ENCODE measurements at places on chromosomes 7 and 10.
A peak's percentile ranks its signal among the peaks of the same experiment; 100 is the strongest.

DNA sequence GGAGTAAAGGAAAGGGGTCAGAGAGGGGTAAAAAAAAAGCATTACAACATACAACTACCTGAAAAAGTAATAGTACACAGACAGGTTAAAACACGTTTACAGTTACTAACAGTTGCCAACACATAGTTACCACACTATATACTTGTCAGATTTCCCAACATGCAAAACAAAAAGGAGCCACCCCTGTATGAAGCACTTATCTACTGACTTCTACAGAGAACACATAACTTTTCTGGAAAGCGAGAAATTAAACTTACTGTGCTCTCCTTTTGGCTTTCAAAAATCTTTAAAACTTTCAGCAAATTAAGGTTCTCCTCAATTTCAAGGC lies 2.1 kb downstream of the ABI1 start:
- DNase-seq, result no peak

GRCh38 chr7:134907000-134907399 lies 79.3 kb upstream of the AGBL3 start:
- DNase-seq, result no peak

DNA sequence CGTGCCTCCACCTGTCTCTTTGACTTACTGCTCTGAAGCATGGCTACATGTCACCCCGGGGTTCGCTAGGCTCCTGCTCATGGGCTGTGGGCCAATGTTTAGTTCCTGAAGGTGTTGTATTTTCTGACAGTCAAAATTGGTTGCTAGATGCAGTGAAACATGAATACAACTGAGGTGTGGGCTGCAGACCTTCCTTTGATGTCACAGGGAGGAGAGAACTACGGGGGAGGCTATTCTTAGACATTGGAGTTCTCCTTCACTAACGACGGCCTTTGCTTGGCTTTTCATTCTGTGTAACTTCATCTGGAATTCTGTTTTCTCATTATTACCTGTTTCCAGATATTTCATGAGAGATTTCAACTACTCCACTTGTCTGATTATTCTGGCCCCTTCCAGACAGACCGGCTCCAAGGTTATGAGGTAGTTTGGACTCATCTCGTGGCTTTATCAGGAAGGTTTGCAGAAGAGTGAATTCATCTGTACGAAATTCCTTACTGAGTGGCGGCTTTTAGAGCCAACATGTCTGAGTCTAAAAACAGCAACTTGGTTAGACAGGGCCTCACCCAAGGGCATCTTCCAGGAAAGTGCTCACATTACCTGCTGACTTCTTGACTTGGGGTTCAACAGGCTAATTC lies 774.7 kb downstream of the SUGCT start:
- DNase-seq, result no peak

DNA sequence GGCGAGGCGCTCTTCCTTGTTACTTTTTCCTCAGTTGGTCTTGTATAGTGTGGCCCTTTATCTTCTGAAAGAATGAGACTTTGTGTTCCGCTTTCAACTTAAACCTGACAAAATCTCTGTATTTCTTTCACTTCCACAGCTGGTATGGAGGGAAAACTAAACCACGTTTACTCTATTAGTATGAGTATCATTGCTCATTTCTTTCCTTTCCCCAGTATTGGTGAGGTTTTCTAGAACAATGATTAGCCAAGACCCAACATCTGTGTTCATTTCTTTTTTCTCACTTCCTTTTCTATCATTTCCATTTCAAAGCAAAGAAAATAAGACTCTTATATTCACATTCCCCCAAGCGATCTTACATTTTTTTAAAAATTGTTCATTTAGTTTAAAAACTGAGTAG lies 165.3 kb downstream of the PAXIP1 start:
- no peak for DNase-seq

GRCh38 chr7:8134089-8134733 lies 127.8 kb downstream of the ICA1 start:
- DNase-seq, result no peak

DNA sequence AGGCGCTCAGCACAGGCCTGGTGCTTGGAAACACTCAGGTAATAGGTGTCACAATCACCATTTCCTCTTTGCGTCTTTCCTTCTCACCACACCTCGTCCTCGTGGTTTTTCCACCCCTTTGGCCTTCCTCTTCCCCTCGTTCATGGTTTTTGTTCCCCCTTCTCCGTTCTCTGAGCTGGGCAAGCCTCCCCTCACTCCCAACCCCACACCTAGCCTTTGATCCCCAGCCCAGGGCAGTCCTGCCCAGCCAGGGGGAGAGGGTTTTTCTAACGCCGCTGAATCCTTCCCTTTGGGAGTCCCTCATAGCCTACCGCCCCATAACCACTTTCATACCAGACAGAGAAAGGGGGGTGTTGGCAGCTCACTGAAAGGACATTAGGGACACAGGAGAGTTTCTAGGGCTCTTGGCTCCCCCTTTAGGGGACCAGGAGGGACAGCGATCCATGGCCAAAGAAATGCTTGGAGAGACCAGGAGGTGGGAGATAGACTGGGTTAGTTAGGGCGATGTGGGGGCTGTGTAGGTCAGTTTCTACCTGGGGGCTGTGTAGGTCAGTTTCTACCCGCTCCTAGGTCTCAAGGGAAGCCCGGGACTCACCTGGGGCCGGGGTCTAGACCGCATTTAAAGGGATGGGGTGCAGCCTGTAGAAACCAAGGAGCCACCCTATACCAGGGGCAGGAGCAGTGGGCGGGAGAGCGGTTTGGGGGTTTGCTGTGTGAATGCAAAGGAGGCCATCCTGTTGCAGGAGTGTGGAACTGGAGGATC lies 1.4 kb downstream of the EPHB4 start:
- no peak for DNase-seq

GRCh38 chr10:62048470-62048869 lies 147.0 kb downstream of the ARID5B start:
- no peak for DNase-seq

- no peak for DNase-seq
Measured at GRCh38 chr10:20993389-20993788, 96.3 kb upstream of the NEBL start.

DNA sequence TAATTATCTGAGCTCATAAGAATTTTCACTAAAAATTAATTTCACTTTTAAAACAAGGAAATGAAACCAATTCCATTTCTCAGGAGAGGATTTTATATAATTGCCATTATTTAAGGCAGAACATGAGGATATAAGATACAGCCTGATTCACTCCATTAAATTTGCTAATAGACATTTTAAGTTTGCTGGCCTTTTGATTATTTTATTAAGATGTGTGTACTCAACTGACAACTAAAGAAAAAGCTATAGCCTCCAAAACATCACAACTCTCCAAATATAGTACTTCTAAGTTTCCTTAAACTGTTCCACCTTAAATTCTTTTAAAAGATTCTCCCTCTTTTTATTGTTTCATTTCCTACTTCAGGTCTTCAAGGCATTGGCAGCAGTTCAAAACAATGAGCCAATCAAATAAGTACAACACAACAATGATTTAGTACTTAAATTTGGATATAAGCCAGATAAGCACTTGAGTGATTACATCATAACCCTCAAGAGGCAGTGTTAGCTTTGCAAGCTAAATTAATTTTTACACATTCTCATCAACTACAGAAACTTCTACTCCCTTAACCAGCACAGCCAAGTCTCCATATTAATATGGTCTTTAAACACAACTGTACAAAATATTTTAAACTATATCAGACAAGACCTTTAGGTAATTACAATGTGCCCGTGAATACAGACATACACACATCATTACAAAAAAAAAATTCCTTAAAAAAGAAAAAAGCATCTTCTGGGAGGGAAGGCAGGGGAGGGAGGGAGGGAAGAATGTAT lies 121.8 kb downstream of the KMT2C start:
- peak; percentile 78 for DNase-seq

GRCh38 chr10:68153473-68154210 lies 44.4 kb downstream of the MYPN start:
- no peak for DNase-seq

DNA sequence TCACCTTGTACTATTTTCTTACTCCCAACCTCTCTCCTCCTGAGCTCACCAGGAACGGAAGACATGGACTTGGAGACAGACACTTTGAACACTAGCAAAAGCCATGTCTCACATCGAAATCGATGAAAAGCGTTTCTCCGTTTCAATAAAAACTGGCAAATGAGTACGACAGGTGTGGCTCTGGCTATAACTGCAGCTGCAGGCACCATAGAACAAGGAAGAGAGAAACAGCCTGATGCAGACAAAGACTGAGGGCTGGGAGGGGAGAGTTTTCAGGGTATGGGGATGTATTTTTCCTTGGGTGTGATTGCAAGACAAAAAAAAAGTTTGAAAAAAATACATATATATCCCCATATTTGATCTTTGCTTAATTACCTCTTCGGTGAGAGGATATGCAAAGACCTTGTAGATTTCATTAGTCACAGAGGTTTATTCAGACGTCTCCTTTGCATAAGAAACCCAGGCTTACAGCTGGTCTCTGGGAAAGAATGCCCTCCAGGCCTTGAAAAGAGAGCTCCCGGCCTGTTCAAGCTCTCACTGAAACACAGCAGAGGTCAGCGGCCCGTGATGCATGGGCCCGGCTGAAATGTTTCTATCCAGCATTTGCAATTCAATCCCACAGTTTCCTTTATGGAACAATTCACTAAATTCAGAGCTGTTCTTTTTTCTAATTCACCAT lies 63.1 kb downstream of the TLL2 start:
- DNase-seq, result no peak

GRCh38 chr7:7131273-7131672 lies 51.1 kb upstream of the C1GALT1 start:
- DNase-seq, result no peak

DNA sequence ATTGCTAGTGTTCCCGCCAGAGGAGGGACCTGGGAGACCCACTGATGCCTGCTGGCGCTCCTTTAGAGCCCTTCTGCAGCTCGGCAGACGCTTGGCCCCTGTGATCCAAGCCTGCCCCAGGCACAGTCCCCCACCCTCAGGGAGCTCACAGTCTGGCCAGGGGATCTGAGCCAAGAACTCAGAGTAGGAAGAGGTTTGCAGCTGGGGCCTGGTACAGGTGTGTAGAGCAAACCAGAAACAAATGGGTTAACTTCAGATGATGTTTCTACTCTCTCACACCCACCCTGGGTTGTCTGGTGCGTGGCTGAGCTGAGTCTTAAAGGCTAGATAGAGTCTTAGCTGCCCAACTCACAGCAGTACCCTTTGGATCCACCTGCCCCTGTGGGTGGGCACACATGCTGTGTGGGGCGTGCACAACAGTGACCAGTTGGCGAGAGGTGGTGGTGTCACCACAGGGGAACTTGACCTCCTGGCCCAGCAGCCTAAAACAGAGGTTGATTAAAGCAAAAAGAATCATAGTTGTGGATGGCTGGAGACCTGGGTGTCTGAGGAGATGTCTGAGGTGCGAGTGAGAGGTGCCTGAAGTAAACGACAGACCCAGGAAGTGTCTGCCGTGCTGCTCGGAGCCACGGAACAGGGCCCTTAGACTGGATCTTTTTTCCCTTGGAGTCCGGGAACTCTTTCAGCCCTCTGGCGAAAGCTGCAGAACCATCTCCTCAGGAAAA lies 31.2 kb upstream of the SRGN start:
- no peak for DNase-seq

DNA sequence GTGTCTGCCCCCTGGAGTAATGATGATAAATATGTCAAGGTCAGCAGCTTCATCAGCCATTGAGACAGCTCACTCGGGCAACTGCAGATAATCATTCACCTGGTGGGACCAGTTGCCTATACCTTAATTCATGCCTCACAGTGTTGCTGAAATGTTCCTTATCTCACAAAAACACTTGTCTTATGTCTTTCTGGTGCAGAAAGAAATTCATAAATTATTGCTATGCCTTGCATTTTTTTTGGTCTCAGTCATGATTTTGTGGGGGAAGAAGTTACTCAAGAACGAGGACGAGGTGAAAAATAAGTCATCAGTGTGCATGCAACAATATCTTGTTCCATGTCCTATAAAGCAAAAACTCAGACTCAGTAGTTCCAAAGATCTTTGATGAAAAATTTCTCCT lies 16.0 kb downstream of the TRIL start:
- no peak for DNase-seq

- DNase-seq, result no peak
Measured at GRCh38 chr7:88396948-88397322, 90.2 kb upstream of the STEAP4 start.

DNA sequence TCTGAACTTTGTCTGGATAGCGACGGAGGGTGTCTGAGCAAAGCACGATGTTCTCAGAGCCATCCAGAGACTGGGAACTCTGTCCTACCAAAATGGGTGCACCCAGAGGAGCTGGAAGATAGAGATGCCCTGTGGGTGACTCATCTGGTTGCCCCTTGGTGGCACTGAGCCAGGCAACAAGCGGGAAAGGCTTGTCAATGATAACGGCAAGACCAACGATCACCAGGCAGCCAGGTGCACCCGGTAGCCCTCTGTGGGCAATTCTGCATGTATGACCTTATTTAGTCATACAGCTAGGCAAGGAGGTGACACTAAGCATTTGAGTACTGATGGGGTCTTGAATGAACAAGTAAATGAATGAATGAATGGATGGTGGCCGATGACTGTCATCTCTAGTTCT lies 2.8 kb upstream of the ELN start:
- DNase-seq, result no peak

GRCh38 chr7:42590771-42591310 lies 321.0 kb downstream of the C7orf25 start:
- DNase-seq, result no peak

- DNase-seq, result peak; percentile 69
Measured at GRCh38 chr7:107961405-107961804, 41.6 kb downstream of the LAMB1 start.

GRCh38 chr7:158120716-158121115 lies 466.9 kb downstream of the PTPRN2 start:
- no peak for DNase-seq

GRCh38 chr7:137454767-137455166 lies 111.2 kb upstream of the PTN start:
- no peak for DNase-seq

DNA sequence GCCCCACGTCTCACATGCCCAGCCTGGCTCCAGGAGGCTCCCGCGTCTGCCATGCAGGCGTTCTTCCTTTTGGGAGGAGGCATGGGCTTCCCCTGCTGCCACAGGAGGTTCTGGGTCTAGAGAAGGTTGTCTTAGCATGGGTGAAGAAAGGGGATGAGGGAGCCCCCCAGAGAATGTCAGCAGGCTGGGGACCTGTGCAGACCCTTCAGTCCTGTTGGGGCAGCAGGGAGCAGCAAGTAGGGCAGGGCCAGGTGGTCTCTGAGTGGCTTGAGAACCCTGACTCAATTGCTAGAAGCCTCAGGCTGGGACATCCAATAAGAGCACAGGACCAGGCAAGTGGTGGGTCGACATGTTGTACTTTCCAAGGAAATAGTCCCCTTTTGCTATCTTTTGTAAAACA lies 34.4 kb upstream of the ADCYAP1R1 start:
- no peak for DNase-seq

DNA sequence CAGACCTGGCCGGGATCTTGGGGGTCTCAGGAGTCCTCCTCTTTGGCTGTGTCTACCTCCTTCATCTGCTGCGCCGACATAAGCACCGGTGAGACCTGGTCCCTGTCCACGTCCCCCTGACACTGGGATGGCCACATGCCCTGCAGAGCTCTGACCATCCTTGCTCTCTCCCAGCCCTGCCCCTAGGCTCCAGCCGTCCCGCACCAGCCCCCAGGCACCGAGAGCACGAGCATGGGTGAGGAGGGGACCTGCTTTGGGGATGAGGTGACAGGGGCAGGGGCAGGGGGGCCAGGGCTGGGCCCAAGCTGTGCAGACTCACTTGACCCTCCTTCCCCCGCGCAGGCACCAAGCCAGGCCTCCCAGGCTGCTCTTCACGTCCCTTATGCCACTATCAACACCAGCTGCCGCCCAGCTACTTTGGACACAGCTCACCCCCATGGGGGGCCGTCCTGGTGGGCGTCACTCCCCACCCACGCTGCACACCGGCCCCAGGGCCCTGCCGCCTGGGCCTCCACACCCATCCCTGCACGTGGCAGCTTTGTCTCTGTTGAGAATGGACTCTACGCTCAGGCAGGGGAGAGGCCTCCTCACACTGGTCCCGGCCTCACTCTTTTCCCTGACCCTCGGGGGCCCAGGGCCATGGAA lies 959 bp downstream of the PVRIG start:
- no peak for DNase-seq
